ENCODE measurements at places on chromosomes 11 and 22.

GRCh38 chr11:114196997-114197703, 99.0 kb upstream of the NNMT start:
- DNase-seq = no peak

- no peak for DNase-seq
Measured at GRCh38 chr11:108984523-108984922, 319.7 kb downstream of the DDX10 start.

GRCh38 chr11:133713406-133713805, 131.9 kb downstream of the SPATA19 start:
- no peak for DNase-seq

DNA sequence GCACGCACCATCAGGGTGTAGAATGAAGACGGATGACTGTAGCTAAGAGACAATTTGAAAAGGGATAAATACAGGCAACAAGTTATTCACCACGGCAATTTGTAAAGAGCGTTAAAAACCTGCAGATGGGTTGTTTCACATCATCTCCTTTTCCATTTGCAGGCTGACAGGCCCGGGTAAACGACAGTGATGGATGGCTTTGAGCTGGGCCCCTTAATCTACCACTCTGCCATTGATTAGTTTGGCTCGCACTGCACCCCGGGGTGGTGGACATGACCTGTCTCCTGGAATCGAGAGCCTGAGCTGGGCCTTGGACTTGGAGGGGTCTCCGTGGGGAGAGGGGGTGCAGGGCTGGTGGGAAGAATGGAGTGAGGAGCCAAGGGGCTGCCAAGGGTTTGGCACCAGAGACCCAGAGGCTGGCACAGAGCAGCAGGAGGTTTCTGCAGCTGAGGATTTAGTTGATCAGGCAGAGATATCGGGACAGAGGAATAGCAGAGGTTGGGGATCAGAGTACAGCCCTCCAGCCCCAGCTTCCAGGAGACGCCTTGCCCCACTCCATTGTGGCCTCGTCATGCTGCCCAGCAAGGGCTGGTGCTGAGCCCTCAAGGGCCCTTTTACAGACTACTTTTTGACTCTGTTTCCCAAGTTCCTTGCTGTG, 110.6 kb upstream of the NECTIN1 start:
- no peak for DNase-seq

DNA sequence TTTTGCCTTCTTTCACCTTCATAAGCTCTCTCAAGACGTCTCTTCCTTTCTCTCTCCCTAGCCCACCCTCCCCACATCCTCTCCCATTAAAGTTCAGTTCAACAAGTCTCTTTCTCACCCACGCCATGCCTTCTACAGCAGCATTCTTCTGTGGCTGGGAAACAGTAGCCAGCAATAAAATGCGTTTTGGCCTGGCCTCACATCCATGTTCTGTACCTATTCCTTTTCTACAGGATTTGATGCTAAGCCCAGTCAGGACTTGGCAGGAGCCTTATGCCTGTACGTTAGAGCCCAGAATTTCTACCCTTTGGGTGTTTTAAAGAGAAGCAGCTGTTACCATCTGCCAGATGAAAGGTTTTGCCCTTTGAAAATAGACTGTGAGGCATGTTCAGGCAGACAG, 7.1 kb upstream of the CD44 start:
- DNase-seq = no peak

GRCh38 chr22:21623648-21623970, 6.2 kb downstream of the YDJC start:
- no peak for DNase-seq

DNA sequence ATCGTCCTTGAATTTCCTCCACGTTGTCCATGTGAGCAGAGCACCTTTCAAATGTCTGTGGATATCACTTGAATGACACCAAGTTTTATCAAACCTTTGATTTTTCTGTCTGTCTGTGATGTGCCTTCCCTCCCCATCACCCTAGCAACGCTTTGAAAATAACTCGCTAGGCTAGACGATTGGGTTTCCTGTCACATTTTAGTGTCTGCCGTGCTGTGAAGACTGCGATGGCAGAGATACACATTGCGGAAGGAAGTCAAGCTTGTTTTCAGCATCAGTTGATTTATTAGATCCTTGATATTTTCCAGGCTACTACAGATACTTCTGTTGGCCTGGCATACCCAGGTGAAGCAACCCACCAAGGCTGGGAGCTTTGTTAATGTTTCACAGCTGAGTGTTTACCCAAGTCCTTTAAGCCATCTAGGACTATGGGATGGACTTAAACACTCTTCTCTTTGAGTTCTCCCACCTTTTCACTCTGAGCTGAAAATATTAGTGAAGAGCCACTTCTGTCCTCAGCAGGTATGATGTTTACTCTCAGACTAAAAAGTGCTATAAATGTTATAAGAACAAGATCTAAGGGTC, 93.6 kb upstream of the CD44 start:
- DNase-seq = peak; percentile 96
